ENCODE measurements at places on chromosomes 11 and 22.

- DNase-seq = no peak
Measured at GRCh38 chr11:1330473-1330872, 21.0 kb upstream of the TOLLIP start.

DNA sequence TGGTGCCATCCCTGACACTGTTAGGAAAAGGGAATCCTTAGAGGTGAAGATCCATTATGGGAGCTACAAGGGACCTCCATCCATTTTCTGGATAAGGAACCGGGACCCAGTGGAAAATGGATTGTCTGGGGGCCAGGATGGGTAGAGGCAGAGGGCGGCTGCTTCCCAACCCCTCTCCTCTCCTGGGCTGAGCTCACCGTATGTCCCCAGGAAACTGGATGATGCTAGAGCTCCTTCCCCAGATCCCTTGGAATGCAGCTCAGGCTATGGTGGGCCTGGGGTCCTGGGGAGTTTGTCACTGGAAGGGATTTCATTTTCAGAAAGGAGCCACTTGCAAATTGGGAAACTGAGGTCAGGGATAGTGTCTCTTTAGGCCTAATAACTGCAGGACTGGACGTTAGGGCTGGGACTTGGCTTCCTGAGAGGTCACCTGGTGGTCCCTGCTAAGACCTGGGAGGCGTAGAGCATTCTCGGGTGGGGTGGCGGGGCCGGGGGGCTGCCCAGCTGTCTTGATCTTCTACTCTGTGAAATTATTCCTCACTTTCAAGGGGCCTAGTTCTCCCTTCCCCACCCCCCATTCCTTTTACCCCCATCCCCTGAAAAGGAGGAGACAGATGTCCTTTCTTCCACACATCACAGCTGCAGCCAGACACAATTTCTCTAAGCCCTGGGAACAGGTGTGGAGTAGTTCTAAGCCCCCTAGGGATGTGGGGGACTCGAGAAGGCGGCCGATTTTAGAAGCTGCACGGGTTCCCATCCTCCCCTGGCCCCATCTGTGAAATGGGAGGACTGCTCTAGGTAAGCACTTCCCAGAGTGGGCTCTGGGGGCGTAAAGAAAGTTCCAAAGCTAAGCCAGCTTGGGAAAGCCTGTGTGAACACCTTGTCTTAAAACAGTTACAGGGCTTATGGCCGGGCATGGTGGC, 99.8 kb downstream of the PKNOX2 start:
- DNase-seq = no peak

GRCh38 chr22:38081941-38082828, 1.8 kb downstream of the SLC16A8 start:
- DNase-seq = no peak

DNA sequence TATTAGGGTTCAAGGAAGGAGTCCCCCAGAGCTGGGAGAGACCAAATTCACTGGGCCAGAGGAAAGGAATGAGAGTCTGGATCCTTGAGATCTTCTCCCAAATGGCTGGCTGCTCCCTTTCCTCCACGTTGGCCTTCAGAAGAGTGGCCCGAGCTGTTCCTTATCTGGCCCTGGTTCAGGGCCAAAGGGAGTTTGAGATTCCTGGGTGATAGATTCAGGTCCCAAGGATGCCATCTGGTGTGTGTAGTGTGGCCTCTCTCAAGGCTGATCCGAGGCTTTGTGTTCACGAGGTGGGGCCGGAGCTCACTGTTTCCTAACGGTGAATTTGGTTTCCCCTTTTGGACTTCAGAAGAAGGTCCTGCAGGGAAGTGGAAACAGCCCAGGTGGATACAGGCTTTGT, 17.4 kb upstream of the ABCC8 start:
- DNase-seq = no peak

- DNase-seq = no peak
Measured at GRCh38 chr22:45883811-45884170, 93.2 kb downstream of the WNT7B start.

DNA sequence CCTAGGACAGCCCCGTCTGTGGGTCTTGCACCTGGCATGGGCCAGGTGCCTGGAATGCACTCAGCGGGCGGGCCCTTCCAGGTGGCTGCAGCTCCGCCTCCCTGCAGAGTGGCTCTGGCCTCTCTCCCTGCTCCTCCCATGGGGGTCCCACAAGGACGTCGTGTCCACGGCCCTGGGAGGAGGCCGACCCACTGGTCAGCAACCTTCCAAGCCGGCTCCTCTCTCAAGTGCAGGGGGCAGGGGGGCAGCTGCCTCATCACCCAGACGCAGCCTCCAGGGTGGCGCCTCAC, 41.9 kb downstream of the CERK start:
- no peak for DNase-seq

DNA sequence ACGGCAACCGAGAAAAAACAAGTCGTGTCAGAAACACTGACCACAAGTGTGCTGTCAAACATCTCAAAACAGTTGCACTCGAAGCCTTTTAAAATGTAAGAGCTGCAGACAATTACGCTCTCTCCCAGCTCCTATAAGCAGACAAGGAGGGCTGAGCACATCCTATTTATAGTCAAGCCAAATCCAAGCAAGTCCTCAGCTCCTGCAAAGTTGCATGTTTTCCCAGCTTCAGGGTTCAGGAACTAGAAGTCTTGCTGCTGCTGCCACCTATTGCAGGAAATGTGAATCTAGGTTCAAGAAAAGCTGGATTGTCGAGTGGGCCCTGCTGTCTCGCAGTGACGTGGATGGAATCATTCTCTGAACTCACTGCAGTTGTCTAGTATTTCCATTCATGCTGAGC, 15.5 kb downstream of the EFCAB6 start:
- DNase-seq = no peak

Data from GM18507 (cell line).